CD4-positive, alpha-beta T cell treated with Interleukin-17A for 4 hours (primary cell): ENCODE measurements at places on chromosomes 16 and 17.

- DNase-seq, result no peak
These were observed 20.6 kb downstream of the CREBBP start for GRCh38 chr16:3859889-3860288.

- DNase-seq, result no peak
These were observed 18.4 kb downstream of the BLMH start for GRCh38 chr17:30273373-30273772.

- DNase-seq, result no peak
These were observed 34.5 kb upstream of the EVI2A start for GRCh38 chr17:31355935-31356334.

DNA sequence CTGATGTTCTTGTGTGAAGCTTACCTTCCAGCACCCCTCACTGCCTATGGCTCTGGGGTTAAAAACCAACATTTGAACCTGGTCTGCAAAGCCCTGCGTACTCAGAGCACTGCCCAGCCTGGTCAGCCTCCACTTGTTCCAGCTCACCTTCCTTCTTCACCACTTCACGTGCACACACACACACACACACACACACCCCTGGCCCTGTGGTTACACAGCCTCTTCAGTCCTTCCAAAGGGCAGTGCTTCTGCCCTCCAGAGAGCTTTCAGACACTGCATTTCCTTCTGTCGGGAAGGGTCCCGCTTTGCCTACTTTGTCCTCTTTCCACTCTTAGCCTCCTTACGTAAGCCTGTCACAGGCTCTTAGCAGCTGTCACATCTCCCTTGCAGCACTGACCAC lies 9.6 kb upstream of the TMEM220 start:
- DNase-seq, result no peak

GRCh38 chr16:942436-943060 lies 28.2 kb downstream of the LMF1 start:
- DNase-seq, result no peak

- no peak for DNase-seq
These were observed 68.5 kb upstream of the PLCG2 start for GRCh38 chr16:81710596-81710995.

DNA sequence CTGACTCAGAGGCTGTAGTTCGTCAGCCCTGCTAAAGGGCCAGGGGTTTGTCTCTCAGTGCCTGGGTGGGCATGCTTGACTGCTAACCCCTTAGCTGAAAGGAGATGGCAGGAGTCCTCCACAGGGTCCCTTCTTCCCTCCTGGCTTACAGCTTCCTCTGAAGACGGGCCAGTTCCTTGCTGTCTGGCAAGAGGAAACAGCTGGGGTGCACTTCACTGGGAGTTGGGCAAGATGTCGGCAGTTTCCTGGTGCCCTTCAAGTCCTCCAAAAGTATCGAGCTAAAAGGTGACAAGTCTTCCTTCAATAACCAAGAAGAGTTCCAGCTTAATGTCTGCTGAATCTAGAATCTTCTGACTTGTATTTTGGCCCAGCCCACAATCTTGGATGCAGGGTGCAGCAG lies 23.4 kb downstream of the NUP85 start:
- DNase-seq, result no peak

GRCh38 chr16:10850478-10850850 lies 26.5 kb upstream of the CIITA start:
- DNase-seq, result no peak

DNA sequence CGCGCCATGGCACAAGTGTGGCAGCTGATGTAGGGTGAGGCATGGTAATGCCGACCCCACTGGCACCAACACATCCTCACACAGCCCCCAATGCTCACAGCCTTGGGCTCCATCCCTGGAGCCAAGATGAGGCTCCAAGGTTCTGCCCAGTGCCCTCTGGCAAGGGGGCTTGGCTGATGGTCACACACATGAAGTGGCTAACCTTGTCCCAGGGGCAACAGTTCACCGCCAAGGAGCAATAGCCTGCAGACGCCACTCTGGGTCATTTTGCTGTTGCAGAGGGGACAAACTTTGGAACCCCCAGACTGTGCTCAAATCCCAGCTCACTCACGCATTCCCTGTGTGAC lies 26.8 kb downstream of the TNFRSF13B start:
- no peak for DNase-seq

- DNase-seq, result peak; percentile 91
These were observed 15.8 kb downstream of the SNX20 start for GRCh38 chr16:50665128-50665878.

- no peak for DNase-seq
These were observed 99.1 kb downstream of the SOX9 start for GRCh38 chr17:72219824-72220493.

DNA sequence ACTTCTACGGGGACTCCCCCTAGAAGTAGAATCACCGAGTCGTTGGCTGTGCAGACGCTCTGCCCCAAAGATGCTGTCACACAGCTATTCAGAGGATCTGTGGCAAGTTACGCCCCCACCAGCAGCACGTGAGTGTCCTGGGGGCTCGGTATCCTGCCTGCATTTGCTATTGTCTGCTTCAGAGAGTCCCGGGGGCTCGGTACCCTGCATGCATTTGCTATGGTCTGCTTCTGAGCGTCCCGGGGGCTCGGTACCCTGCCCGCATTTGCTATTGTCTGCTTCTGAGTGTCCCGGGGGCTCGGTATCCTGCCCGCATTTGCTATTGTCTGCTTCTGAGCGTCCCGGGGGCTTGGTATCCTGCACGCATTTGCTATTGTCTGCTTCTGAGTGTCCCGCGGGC lies 23.8 kb upstream of the ZNF469 start:
- no peak for DNase-seq

DNA sequence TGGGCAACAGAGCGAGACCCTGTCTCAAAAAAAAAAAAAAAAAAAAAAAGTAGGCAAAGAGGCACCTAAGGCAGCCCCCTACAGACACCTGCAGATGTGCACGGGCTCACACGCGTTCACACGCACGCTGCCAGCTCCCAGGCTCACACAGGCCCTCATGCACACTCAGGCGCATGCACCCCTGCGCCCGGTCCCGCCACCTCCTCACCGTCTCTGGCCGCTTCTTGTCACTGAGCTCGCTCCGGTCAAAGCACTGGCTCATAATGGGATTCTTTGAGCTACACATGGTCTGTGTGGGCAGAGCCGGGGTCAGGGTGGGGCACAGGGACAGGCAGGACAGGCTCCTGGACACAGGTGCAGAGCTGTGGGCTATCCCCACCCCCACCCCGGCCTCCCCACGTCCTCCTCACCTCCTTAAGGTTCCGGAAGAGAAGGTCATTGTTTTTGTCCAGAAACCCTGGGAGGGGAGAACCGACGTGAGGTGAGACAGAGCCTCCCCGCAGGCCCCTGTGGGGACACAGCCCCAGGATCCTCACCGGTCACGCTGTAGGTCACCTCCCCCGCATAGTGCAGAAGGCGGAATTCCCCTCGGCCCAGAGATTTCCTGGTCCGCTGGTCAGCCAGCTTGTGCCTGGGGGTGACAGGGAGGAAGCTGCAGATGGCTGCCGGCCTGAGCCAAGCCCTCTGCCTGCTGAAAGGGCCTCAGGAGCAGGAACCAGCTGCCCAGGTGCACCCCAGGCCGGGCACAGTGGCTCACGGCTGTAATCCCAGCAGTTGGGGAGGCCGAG lies 17.9 kb downstream of the MYO1C start:
- no peak for DNase-seq

DNA sequence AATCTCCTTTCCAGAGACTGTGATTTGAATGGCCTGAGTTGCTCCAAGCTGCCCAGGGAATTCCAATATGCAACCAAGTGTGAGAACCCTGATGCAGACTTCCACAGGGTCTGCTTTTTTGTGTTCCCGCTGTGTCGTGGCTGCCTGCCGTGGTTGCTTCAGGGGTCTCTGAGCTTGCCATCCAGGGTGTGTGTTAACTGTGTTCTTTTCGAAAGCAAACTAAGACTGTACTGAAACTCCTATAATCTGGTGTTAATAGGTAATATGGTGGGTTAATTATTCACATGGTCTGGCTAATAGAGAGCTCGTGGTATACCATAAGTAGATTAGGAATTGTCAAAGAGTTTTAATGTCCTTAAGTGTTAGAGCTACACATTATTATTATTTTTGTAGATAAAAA lies 20.7 kb downstream of the UBN1 start:
- DNase-seq, result no peak

DNA sequence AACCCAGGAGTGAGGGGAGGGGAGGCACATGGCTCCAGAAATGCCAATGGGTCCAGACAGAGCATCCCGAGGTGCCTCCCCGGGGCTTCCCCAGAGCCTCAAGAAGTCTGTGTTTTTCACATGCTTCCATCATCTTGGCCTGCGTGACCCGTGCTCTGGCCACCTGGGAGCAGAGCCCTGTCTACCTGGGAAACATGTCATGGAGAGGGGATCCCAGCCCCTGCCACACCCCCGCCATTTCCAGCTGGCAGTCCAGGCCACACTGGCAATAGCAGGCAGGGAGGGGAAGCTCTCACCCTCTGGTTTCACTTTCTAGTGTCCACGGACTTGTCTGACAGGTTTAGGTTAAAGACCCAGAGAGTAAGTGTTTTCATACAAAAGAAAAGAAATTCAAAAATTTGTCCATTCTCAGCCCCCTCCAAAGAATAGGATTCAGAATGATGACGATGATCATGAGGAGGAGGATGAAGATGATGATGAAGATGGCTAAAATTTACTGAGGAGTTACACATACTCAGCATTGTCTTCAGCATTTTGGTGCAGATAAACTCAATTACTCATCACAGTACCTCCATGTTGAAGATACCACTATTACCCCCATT lies 9.0 kb downstream of the SMIM5 start:
- no peak for DNase-seq

DNA sequence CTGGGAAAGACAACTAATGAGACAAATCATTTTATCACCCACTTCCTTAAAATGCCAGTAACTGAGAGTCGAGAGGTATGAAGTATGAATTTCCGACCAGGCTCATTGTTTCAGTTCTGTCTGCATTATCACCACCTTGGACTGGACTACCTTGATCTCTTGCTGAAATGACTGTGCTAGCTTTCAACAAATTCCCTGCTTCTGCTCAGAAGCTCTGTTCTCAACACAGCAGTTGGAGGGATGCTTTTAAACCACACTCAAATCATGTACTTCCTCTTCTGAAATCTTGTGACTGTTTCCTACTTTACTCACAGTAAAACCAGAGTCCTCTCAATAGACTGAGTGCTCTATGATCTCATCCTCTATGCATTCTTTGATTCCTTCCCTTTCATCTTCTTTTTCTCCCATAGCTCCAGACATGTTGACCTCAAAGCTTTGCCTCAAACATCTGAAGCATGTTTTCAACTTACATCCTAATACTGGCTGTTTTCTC lies 195.8 kb downstream of the KCNJ2 start:
- no peak for DNase-seq

- no peak for DNase-seq
These were observed 136.0 kb upstream of the WSB1 start for GRCh38 chr17:27157898-27158297.

GRCh38 chr16:52078716-52079655 lies 468.0 kb downstream of the TOX3 start:
- DNase-seq, result no peak

GRCh38 chr16:29815032-29815721 lies 775 bp upstream of the PAGR1 start:
- peak; percentile 72 for DNase-seq

DNA sequence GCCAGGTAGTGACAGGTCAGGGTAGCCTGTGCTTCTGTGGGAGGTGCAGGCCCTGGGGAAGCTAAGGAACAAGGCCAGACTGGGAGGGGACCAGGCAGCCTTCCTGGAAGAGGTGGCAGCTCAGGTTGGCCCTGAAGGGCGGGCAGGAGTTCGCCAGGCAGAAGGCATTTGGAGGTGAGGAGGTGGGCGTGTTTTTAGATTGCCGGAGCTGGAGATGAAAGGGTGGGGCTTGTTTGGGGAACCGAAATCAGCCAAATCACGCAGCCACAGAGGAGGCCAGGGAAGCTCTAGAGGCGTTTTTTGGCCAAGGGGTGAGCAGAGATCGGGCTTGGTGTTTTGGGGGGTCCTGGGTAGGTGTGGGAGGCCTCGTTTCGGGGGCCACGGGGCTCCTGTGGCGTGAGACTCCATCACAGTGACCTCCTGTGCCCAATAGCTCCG lies 7.6 kb downstream of the ADCY7 start:
- peak; percentile 59 for DNase-seq

- no peak for DNase-seq
These were observed 226.1 kb downstream of the C16orf78 start for GRCh38 chr16:49599704-49600103.

- DNase-seq, result no peak
These were observed 17.1 kb downstream of the FOXK2 start for GRCh38 chr17:82536512-82537201.

DNA sequence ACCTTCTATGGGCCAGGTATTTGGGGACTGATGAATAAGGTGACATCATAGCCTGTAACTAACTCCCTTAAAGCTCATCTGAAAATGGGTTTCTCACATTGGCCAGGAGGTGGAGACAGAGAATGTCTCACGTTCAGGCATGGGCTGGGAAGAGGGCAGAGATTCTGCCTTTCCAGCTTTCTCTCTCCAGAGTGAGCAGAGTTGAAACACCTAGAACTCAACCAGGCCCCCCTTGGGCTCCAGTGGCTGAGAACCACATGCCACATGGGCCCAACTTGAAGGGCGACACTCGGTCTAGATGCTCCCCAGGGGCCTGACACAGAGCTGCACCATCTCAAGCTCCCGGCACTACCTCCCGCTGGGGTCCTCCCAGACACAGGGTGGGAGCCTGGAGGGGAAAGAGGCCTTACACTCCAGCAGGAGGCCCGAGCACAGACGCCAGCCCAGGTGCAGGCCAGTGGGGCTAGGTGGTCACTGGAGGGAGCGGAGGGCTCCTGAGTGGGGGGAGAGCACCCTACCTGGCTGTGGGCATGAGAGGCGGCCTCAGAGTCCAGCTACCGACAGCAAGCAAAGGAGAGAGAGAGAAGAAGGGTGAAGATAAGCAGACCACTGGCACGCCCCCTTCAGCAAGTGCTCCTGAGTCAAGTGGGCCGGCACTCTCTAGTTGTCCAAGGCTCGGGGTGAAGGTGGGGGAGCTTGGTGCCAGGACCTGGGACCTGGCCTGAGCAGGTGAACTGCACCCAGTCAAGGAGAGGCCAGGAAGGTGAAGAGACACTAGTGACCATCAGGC lies 55.9 kb downstream of the MYO18A start:
- peak; percentile 66 for DNase-seq

- no peak for DNase-seq
These were observed 66.2 kb downstream of the CYTH1 start for GRCh38 chr17:78715876-78716275.

GRCh38 chr17:57075785-57076184 lies 9.3 kb upstream of the AKAP1 start:
- no peak for DNase-seq

GRCh38 chr16:23597003-23597756 lies 1.1 kb upstream of the NDUFAB1 start:
- peak; percentile 20 for DNase-seq

DNA sequence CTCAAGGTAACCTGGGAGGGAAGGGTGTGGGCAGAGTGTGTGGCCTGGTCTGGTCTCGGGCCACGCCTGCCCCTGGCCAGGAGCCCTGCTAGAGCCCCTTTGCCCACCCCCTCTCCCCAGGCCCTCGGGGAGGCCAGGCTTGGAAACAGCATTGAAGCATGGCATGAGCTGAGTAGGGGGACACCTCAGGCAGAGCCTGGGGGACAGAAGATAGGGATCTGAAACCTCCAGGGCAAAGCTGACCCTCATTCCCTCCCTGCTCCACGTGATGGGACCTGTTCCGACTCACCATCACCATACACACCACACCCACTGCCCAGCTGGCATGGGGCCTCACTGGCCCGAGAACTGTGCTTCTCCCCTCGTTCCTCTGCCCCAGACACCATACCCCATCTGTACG lies 2.5 kb downstream of the RFNG start:
- no peak for DNase-seq

GRCh38 chr16:28189245-28189644 lies 22.5 kb downstream of the XPO6 start:
- DNase-seq, result peak; percentile 57

- no peak for DNase-seq
These were observed 35.5 kb downstream of the CPNE2 start for GRCh38 chr16:57127836-57128235.

GRCh38 chr17:36463916-36464764 lies 22.3 kb upstream of the ZNHIT3 start:
- peak; percentile 13 for DNase-seq
